IMR-90 (cell line): ENCODE measurements at places on chromosomes 16 and 17. TPM values are rescaled to one million over a fixed set of nuclear protein-coding genes. Genes with fewer than 3 reads are reported as not detected.

GRCh38 chr16:69859105-69859989, 91.8 kb upstream of the CLEC18A start:
- no peak for DNase-seq

DNA sequence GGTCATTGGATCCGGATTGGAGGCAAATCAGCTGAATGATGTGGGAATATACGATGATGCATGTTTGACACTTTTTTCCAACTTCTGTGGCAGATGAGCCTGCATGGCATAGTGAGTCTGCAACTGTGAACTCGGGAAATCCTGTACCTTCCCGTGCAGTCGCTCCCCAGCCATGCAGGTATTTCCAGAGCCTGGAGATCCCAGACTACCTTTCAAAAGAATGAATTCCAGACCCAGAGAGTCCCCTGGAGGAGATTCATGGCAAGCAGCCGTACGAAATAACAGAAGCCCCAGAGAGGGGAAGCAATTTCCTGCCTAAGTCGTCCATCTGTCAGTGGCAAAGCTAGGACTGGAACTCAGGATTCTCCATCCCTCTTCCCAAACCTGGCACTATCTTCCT, 75.7 kb upstream of the FAM20A start:
- no peak for DNase-seq

- DNase-seq, result no peak
Observed at GRCh38 chr16:82345318-82345717, 175.3 kb upstream of the MPHOSPH6 start.

DNA sequence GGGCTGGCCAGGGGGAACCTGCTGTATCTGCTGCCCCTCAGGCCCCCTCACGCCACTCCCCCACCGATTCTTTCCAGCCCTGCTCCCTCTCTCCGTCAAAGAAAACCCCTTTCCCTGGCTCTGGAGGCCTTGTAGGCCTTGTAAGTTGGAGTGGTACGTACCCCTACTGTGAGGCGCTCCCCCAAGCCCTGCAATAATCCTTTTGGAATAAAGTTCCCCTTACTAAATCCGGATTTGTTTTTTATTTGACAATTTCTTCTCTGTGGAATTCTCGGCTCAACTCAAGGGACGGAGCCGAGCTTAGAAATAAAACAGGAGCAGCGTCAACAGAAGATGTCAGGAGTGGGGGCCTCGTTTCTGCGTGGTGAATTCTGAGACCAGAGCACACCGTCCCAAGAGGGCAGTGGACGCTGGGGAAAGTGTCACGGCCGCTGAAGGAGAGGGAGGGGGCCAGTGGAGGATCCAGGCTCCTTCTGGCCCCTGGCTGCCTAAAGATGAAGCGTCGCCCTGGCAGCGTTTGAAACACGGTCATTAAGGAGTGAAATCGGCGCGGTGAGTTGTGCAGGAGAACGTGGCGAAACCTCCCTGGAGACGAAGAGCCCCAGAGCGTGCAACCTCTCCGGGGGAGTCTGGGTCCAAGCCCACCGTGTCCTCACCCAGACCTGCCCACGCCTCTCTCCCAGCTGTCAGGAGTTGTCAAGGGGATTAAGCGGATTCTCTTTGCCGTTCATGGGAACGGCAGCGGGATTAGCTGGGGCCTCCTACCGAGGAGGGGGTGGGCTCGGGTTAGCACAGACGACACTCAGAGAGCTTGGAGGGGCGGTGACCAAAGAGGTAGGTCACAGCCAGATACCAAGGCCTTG, 47.0 kb downstream of the SLC7A5 start:
- DNase-seq, result no peak

GRCh38 chr17:27892542-27892865, 661 bp downstream of the LYRM9 start:
- DNase-seq, result no peak

DNA sequence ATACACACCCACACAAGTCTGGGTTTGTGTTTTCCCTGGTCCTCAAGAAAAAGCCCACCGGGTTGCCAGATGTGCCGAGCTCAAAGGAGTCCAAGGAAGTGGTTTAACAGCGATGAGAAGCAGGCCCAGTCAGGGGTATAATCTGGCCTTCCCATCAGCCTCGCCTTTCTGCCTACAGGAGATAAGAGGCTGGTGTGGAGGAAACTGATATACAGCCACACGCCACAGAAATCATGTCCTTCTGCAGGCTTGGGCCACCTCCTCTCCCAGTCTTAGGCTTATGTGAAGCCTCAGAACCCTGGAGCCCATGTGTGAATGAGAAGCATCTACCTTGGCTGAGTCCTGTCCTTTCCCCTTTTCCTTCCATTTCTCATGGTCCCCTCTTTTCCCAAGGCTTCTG, 43.6 kb upstream of the MMP2 start:
- no peak for DNase-seq

- no peak for DNase-seq
Observed at GRCh38 chr17:76326306-76326705, 18.2 kb upstream of the QRICH2 start.

DNA sequence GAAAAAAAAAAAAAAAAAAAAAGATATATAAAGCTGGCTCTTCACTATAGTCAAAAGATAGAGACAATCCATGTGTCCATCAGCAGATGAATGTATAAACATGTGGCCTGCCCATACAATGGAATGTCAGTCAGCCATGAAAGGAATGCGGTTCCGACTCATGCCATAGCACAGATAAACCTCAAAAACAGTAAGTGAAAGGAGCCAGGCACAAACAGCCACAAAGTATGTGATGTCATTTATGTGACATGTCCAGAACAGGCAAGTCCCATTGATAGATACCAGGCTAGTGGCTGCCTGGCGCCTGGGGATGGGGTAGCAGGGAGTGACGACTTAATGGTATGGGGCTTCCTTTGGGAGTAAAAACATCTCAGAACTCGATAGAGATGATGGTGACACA, 155.7 kb downstream of the CMIP start:
- peak; percentile 62 for DNase-seq

GRCh38 chr17:17343896-17344506, 40.8 kb downstream of the NT5M start:
- no peak for DNase-seq

DNA sequence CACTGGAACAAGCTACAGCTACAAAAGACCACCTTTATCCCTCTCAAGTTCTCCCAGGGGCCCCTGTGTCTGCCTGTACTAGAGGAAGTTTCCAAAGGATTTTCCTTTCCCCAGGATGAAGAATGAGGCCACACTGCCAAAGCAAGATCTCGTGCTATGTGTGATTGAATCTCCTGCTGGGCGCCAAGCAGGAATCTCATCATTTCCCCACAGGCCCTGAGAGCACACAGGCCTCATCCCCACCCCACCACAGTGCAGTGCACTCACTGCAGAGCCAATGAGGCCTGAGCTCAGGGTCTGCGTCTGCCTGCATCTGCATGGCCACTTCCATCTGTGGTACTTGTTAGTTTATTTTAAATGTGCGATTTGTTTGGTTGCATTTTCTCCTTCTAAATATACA, 387.4 kb upstream of the ASIC2 start:
- DNase-seq, result no peak

DNA sequence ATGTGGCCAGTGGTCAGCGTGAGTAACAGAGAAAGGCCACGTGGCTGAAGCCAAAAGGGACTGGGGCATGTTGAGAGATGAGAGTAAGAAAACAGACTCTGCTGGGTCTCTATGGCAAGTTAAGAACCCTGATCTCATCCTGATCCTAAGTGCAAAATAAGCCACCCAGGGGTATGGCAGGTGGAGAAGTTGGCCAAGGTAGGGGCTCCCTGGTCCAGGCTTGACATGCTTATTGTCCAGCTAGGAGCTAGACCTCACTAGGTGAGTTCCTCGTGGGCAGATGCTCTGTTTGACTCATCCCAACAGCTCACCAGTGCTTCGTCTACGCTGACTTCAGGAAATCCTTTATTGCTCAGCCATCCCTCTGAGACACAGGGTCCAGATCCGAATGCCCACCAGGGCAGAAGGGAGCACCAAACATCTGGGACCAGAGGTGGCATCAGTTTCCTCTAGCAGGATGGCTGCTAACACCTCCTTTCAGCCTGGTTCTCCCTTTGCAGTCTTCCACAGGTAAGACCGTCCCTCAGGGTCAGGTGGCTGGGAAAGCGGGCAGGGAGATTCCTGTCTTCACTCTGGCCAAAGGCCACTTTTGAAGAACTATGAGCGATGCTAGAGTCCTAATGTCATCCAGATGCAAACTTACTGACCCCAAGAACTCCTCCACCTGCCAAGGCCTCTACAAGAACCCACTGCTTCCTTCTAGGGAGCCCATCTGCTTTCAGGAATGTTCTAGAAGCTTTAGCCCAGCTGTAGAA, 99.5 kb downstream of the CDYL2 start:
- no peak for DNase-seq

The MYL4 gene
- 0.28 TPM in 1 of 2 replicates, not detected in the other for total RNA-seq

- no peak for DNase-seq
Observed at GRCh38 chr16:23195366-23195978, 12.9 kb downstream of the SCNN1G start.

- no peak for DNase-seq
Observed at GRCh38 chr17:40530531-40530994, 29.1 kb upstream of the TNS4 start.

The ITGAX gene
- total RNA-seq, result 0.18 TPM in 1 of 2 replicates, not detected in the other

DNA sequence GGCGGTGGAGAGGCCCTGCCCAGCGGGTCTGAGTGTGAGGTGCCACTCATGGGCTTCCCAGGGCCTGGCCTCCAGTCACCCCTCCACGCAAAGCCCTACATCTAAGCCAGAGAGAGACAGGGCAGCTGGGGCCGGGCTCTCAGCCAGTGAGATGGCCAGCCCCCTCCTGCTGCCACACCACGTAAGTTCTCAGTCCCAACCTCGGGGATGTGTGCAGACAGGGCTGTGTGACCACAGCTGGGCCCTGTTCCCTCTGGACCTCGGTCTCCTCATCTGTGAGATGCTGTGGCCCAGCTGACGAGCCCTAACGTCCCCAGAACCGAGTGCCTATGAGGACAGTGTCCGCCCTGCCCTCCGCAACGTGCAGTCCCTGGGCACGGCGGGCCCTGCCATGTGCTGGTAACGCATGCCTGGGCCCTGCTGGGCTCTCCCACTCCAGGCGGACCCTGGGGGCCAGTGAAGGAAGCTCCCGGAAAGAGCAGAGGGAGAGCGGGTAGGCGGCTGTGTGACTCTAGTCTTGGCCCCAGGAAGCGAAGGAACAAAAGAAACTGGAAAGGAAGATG, 11.2 kb downstream of the VASN start:
- no peak for DNase-seq

The CSF3 gene
- total RNA-seq, result not detected in 2 replicates
